Fibroblast of lung (primary cell): ENCODE measurements at places on chromosomes 16 and 17.
A peak's percentile ranks its signal among the peaks of the same experiment; 100 is the strongest.

GRCh38 chr16:48271728-48272127, 24.4 kb upstream of the ABCC11 start:
- DNase-seq = peak; percentile 22

GRCh38 chr17:2192367-2193057, 111.1 kb downstream of the SMG6 start:
- peak; percentile 100 for DNase-seq

- DNase-seq = peak; percentile 47
Measured at GRCh38 chr16:77169650-77170236, 21.2 kb upstream of the MON1B start.

DNA sequence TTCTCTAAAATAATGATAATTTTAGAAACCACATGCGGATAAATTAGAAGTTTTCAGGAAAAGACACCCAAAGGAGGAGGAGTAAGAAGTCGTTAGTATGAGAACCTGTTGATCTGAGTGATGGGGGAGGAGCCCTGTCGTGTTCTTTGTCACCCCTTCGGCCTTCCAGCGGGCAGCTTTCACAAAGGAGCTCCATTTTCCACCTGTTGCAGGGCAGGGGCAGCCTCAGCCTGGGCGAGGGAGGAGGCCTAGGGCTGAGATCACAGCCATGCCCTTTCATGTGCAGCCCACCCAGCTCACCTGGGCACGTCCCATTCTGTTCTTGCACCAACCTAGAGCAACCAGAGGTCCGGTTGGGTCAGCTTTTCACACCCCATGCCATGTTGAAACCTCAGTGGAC, 5.3 kb downstream of the DUSP14 start:
- DNase-seq = no peak

DNA sequence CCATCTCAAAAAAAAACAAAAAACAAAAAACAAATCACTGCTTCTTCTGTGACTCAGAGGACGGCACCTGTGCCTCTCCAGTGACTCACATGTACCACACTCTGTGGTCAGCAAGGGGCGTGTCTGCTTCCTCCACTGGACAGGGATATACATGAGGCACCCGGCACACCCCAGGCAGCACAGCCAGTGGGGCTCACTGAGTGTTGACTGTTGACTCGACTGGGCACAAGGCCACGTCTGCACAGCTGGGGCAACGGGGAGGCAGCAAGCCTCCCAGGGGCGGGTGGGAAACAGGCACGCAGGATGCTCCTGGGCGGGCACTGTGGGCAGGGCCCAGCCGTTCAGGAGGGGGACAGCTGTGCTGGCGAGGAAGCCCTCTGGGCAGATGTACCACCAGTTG, 64.1 kb downstream of the TIMM22 start:
- peak; percentile 98 for DNase-seq

DNA sequence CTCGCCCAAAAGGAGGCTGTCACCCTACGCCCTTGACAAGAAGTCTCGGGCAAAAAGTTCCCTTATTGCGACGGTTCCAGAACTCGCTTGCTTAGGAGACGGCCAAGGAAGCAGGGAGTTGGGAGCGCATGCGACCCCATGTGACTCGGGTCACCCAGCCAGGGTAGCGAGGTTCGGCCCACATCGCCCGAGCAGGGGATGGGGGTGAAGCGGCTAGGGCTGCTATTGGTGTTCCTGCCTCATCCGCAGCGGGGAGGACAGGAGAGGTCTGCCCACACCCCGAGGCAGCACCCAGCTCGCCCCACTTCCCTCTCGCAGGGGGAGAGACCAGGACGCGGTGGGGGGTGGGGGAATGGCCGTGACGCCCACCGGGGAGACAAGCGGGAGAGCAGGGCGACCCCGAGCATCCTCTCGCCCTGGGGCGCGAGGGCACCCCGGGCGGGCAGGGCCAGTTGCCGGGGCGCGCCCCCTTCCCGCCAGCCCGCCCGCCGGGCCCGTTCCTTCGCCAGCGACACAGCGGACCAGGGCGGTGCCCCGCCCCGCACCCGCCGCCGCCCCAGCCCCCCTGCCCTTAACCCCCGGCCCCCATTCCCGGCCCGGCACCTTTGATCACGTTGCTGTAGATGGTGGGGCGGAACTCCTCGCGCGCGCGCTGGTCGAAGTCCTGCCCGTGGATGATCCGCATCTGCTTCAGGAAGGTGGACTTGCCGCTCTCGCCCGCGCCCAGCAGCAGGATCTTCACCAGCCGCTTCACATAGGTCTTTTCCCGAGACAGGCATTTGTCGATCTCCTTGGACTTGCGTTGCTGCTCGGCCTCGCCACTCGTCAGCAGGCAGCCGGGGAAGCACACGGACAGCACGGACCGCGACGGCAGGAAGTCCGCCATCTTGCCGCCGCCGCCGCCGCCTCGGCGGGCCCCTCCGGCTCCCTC, 567 bp downstream of the GNA13 start:
- DNase-seq = peak; percentile 43
